ENCODE measurements at places on chromosomes 7 and 10.
A peak's percentile ranks its signal among the peaks of the same experiment; 100 is the strongest.

DNA sequence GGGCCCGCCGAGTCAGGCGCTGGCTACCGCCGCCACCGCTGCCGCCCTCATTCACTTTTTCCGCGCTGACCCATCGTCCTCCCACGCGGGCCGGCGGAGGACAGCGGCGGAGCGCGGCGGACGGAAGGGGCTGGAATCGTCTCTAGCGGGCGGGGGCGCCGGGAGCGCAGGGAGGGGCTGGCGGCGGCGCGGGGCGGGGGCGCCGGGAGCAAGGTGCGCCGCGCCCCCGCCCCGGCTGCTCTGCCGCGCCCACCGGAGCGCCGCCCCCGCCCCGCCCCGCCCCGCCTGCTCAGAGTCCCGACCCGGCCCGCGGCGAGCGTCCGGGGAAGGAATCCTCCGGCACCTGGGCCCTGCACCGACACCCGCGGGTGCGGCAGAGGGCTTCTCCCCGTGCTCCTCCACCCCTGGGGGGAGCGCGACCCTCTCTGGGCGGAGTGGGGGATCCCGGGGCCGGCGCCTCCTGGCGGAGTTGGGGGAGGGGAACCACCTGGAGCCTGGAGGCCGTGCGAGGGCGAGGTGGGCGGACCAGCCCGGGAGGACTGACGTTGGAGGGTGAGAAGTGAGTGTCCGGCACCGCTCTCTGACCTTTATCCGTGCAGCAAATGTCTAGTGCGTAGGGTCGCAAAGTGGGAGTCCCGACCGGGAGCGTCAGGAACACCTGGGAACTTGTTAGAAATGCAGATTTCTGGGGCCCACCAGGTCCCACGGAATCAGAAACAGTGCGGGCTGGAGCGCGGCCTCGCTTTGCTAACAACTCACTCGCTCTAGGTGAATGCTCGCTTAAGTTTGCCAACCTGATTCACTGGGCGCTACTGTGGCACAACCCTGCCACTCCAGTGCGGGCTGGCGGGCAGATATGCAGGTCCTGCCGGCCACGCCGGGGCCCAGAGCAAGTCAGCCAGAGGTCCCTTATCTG is at the start of gene COBL:
TSS of gene COBL (minus strand) at position 144 of the 916 bp plus-strand sequence. CDS start 176 bp downstream, outside the sequence.
- no peak for DNase-seq

GRCh38 chr7:13359656-13360055 is 629.8 kb downstream of the ETV1 start:
- DNase-seq, result no peak

DNA sequence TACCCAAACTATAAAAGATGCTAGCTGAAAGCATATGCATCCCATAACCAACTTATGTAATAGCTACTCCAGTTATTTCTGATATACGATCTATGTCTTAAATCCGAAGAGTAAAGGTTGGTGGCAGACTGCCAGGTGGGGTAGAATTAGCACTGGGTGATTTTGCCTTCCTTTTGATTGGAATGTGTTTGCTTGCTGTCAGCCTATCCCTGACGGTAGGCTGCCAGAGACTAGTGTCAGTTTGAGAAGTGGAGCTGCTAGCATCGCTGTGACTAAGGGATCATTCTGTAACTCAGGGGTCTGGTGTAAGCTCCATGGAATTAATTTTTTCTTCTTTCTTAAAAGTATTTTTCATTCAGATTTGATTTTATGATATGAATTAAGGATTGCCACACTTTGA is 9.5 kb upstream of the SEM1 start:
- DNase-seq, result no peak

GRCh38 chr7:1030444-1031070 is 13.8 kb upstream of the GPR146 start:
- DNase-seq, result no peak

DNA sequence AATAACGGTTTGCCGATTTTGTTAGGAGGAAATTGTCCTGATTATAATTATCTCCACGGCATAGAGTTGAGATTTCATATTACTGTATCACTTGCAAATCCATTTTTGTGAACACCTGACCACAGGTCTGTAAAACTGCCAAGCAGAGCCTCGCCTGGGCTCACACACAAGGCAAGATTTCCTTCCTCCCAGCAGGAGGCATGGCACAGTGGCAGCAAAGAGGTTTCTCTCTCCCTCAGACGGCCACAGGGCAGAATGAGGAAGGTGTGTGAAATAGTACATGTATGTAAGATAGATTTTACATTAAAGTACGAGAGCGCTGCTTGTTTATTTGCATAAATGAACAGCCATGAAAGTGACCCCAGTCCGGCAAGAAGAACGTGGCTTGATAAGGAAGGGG is 130.1 kb downstream of the CELF2 start:
- DNase-seq, result no peak

GRCh38 chr10:9096288-9096687 is 1041.8 kb downstream of the GATA3 start:
- peak; percentile 13 for DNase-seq

GRCh38 chr7:133570321-133570720 is 317.4 kb downstream of the EXOC4 start:
- DNase-seq, result no peak

- DNase-seq, result no peak
Measured at GRCh38 chr10:73983096-73984047, 14.5 kb upstream of the VCL start.

GRCh38 chr10:43676331-43676730 is 27.6 kb upstream of the ZNF32 start:
- no peak for DNase-seq

DNA sequence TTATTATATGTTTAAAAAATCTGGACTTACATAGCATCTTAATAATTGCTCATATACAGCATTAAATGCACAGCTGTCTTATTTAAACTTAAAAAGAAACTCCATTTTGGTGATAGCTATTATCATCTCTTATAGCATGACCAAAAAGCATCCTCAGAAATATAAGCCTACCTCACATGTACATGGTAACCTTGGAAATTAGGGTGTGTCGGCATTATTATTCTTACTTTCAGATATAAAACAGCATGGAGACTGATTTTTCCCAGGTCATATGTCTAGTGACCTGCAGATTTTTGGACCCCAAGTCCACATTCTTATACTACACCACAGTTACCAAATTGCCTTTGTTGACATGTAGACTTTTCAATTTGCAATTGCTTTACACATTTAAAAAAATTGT is 29.1 kb upstream of the ITGB1 start:
- no peak for DNase-seq

Data from stimulated activated CD4-positive, alpha-beta T cell treated with anti-CD3 and anti-CD28 coated beads, Interleukin-2, amount 100 ng/mL, for 48 hours (primary cell).